ENCODE measurements at places on chromosomes 4 and X. TPM values are rescaled to one million over a fixed set of nuclear protein-coding genes. Genes with fewer than 3 reads are reported as not detected.

GRCh38 chr4:87410679-87411078, 11.7 kb upstream of the NUDT9 start:
- DNase-seq, result no peak

- no peak for DNase-seq
Measured at GRCh38 chrX:13266641-13267345, 53.1 kb downstream of the ATXN3L start.

- DNase-seq, result no peak
Measured at GRCh38 chr4:67332627-67333026, 212.7 kb downstream of the CENPC start.

- DNase-seq, result no peak
Measured at GRCh38 chr4:19486400-19486799, 765.3 kb upstream of the SLIT2 start.

- DNase-seq, result no peak
Measured at GRCh38 chr4:53089936-53090729, 228.0 kb downstream of the RASL11B start.

GRCh38 chr4:7978907-7979651, 39.4 kb upstream of the AFAP1 start:
- no peak for DNase-seq

DNA sequence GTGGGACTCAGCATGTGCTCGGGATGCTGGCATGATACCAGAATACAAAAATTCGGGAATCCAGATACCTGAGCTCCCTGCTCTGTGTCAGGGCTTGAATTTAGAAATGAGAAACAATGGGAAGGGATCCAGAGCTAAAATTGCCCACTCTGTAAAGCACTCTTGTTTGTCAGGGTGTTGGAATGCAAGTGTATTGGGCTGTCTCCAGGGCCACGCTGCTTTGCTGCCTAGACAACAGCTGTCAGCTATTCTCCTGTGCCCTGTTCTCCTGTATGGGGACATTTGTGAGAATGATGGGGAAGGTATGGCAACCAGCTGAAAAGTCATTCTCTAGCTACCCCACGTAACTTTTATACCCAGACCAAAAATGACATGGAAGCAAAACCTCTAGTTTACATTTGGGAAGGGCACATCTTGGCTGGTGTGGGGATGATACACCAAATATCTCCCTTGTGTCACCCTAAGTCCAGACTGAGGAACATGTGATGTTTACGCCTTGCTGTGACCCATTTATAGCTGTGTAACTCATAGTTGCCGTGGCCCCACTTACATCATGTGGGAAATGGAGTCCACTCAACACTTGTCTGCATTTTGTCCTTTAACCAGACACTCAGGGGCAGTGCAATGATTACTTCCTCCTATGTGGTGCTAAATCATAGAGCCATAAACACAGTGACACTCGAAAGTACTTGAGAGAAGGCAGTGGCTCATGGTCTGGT, 46.6 kb downstream of the SMPX start:
- no peak for DNase-seq

GIMD1 gene
- not detected for total RNA-seq

DCAF8L2 gene
- not detected for total RNA-seq

PCDH10 gene
- 4.6 TPM for total RNA-seq

ADGRL3 gene
- total RNA-seq, result 48.0 TPM
